ENCODE measurements at places on chromosomes 12 and 14.

GRCh38 chr12:127590868-127591267 lies 676.1 kb upstream of the TMEM132C start:
- no peak for DNase-seq

DNA sequence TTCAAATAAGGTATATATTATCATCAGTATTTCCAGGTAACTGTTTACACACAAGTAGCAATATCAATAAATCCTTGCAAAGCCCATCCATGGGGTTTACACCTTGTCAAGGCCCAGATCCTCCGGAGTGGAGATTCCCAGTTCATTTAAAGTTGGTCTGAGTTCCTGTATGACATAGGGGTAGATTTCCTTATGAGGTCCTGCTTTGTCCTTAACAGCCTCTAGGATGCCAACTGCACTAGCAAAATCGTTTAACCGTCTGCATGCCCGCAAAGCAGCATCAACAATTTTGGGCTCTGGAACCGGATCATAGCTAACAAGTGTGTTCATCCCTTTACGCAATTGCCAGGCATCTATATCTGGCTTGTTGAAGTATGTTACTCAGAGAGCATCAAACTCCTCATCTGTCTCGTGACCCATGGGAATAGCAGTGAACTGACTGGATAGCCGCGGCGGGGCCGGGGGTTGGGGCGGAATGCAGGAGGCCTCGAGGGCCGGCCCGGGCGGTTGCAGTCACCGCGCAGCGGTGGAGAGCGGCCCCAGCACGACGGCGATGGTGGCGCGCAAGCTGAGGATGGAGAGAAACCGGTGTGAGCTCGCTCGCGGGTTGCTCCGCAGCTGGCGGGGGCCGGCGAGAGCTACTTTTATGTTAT lies 30.6 kb upstream of the FBXO34 start:
- no peak for DNase-seq

DNA sequence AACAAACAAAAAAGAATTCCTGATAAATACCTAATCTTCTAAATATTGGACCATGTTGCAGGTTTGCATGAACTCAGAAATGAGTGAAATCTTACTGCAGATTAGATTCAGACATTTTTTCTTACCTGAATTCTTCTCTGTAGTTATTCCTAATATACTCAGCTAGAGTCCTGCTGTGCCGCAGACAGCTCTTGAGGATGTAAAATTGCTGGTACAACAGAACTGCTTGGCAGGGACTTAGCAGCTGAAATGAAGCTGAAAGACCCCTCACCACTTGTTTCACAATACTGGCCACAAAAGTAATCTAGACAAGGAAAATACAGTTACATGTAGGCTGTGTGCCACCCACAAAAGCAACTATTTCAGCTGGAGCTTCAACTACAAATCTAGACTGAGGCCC lies 48.3 kb upstream of the KICS2 start:
- no peak for DNase-seq

GRCh38 chr14:39381366-39381765 lies 50.9 kb downstream of the FBXO33 start:
- DNase-seq: no peak

DNA sequence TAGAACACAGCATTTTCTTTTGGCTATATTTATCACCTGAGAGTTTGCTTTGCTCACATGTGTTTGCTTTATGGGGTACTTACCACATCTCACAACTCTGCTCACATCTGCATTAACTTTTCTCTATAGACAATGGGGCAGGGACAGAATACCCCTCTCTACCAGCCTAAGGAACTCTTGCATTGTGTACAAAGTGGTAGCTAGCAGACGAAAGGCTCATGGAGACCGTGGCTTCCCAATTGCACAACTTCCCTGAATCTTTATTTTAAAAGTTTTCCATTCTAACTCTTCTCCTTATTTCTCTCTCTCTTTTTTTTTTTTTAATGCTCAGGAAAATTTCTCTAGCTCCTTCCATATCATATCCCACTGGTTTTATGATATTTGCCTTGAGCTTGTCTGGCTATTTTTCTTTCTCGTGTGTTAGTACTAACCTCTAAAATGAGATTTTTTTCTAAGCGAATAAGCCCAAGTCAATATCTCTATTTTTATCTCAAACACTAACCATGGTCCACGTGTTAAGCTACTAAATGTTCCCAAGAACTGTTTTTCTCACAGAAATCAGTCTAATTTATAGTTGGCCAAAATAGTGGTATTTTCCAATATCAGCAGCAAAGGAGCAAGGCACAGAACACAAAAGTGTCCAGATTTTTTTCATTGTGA lies 155.2 kb downstream of the STXBP6 start:
- DNase-seq: no peak

DNA sequence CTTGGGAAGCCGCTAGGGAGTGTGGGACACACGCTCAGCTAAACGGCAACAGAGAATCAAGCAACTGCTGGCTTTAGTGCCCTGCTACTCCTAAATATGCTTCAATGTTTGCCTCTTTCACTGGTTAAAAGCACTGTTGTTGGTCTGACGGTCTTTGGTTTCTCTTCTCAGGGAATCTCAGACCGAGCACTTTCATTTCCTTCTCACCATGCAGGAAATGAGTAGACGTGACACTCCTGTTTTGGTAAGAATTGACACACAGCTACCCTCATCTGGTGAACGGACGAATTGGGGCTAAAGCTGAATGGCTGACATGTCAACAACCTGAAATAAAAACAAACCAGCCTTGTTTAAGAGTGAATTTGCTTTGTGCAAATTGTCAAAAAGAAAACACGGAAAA lies 57.5 kb upstream of the PIWIL1 start:
- DNase-seq: no peak

GRCh38 chr12:98374007-98374406 lies 141.4 kb upstream of the TMPO start:
- DNase-seq: no peak

DNA sequence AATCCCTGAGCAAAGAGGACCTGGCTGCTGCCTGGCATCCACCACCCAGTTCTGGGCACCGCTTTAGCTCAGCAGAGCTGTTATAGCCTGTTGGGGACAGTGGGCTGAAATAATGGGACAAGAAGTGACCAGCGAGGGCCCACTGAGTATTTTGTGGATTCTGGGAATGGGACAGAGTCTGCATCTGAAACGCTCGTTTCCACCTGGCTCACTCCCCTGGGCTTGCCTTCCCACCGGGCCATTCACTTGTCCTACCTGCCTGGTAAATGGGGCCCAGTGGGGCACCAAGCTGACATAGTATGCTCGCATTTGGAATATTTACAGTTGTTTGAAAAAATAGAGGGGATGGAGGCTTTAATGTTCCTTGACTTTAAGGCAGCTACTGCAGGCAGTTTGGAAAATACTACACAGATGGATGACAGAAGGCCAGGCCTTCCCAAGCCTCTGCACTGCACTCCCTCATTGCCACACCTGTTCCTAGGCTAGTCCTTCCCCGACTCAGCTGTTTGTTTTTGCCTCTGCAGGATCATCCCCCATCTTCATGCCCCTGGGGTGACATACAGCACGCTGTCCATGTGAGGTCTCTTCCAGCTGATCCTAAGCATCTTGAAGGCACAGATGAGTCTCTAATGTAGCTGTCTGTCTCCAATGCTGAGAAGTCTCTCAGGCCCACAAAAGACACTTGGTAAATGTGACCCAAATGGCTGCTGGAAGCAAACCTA lies 61.3 kb upstream of the DICER1 start:
- DNase-seq: no peak

- DNase-seq: no peak
These were observed 203.4 kb downstream of the KIF26A start for GRCh38 chr14:104341532-104342434.

DNA sequence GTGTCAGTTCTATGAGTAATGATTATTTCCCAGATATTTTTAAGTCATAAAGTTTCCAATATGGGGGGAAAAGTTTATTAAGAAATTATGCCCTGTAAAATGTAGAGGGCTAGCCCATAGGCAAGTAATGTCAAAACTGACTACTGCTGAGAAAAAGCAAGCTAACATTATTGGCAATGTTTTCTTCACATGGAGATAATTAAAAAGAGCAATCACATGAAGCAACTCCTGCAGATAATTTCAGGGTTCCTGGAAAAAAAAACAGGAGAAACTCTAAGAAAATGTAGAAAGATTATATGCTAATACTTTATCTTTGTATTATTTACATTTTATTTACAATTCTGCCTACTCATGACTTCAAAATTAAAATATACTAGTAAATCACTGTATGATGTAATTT lies 39.8 kb downstream of the PPP1R12A start:
- no peak for DNase-seq

DNA sequence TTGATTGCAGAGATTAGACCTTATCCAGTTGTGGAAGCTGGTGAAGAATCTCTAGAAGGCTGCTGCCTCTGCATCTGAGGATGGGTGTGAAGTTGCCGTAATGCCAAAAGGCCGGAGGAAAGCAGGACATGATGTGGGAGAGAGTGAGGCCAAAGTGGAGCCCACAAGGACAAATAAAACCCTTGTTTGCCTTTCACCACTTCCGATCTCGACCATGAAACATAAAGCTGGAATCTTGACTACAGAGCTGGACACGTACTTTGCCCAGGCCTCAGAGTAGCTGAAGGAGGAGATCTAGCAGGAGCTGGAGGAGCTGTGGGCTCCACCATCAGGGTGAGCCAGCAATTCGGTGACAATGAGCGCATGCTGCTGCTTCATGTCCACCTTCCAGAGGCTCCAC lies 5.0 kb upstream of the CACNA1C start:
- DNase-seq: no peak

DNA sequence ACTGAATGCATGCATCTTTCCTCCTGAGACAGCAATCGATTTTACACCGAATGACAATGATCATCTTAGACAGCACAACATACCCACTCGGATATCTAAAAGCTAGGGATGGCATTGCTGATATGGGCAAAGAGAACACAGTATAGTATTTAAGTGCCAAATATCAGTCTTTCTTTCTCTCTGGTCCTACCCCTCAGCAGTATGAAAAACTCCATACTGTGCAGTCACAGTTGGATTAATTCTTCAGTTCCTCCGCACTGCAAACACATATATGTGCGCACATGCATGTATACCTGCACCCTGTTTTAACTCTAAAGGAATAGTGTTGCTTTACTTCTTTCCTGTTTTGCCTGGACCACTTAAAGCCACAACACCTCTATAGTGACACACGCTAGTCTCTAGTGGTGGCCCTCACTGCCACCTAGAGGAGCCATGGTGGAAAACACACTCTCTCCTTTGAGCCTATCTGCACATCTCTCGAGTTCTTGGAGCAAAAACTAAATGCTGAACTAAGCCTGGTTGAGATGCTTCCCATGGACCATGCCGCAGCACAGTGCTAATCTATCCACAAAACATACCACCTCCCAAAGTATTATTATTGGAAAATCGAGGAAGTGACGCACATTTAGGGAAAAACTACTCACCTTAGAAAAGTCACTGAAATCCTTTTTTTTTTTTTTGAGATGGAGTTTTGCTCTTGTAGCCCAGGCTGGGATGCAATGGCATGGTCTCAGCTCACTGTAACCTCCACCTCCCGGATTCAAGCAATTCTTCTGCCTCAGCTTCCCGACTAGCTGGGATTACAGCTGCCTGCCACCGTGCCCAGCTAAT lies 11.9 kb downstream of the TMEM52B start:
- DNase-seq: peak; percentile 22

DNA sequence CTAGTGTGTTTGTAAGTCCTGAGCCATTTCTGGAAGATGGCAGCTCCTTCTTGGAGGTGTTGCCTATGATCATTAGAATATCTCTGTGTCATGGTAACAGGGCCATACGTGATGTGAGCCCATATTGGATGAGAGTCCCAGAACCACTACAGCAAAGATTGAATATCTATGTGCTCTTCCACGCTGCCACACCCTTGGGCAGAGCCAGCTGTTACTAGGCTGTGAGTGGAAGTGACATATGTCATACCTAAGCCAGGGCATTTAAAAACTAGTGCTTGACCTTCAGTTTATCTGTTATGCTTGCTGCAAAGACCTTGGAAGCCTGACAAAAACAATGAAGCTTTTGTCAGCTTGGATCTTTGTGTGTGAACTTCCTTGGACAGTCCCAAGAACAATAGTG lies 495.1 kb upstream of the CCDC196 start:
- DNase-seq: no peak

DNA sequence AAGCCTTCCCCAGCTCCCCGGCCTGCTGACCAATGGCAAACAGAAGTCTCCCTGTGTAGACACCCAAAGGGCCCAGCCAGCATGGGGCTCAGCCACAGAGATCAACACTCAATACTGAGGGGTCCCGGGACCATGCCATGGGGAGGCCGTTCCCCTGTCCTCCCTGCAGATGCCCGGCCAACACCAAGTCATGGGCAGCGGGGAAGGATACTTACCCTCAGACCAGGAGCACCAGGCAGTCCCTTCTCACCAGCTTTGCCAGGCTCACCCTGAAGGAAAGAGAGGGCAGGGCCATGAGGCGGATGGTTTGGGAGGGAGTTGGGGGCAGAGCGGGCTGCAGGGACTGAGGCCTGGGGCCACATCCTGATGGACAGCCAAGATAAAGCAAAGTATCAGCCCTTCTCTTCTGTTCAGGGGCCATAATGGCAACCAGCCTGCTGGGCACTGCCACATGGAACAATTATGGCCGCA lies 19.9 kb downstream of the COL2A1 start:
- no peak for DNase-seq

- no peak for DNase-seq
These were observed 79.0 kb downstream of the TMEM30B start for GRCh38 chr14:61202124-61202523.

DNA sequence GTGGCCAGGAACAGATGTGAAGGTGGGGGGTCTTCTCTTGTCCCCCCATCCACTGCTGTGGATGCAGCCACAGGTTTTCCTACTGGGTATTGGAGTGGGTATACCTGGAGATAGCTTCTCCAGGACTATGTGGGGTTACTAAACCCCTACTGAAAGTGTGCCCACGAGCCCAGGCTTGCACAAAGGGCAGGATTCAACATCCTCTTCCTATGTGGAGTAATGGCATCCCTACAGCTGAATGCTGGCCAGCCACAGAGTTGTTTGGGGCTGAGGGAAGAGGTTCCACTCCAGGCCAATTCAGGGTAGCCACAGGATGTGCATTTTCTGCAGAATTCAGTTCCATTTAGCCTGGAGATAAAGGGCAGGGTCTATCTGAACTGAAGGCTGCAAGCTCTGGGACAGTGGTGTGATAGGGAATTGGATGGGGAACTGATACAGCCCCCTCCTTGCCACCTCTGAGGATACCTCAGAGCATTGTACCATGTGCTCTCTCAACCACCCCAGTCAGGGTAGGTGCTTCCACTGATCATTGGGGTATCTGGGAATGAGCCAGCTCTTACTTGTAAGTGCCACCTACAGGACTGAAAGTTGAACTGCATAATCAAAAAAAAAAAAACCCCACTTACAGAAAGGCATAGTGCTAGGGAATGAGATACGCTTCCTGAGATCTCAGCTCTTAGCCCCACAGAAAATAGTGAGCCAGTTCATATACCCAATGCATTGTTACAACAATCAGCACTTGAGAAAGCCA lies 187.1 kb downstream of the KITLG start:
- no peak for DNase-seq

- DNase-seq: no peak
These were observed 74.2 kb upstream of the PYGL start for GRCh38 chr14:51018521-51018920.

GRCh38 chr14:69945912-69946311 lies 66.7 kb downstream of the SMOC1 start:
- no peak for DNase-seq

DNA sequence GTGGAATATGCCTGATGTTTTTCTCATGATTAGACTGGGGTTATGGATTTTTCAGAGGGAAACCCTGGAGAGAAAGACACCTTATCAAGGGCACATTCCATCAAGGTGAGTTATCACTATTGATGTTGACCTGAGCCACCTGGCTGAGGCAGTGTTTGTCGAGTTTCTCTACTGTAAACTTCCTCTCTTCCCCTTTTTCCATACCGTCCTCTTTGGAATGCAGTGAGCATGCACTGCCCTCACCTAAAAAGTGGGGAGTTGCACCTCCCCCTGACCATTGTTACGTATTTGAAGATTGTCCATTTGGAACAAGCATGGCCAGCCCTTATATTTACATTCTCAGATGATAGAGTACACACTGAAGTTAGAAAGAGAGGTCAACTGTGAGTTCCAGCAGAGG lies 53.9 kb upstream of the PWP1 start:
- DNase-seq: no peak

All from stimulated activated CD4-positive, alpha-beta T cell treated with anti-CD3 and anti-CD28 coated beads, TNF-alpha, amount 100 ng/mL, for 1 hour (primary cell).